ENCODE measurements at places on chromosomes 3 and 15.

GRCh38 chr3:75192146-75192616 is 471.9 kb upstream of the FRG2C start:
- no peak for DNase-seq

- peak; percentile 52 for DNase-seq
These were observed at the start of the genes CHDH and IL17RB for GRCh38 chr3:53846134-53846850. TSS of gene CHDH (minus strand) at chr3:53846419. CDS start at chr3:53824008, 22,411 bp downstream. TSS of gene IL17RB (plus strand) at chr3:53846568. CDS start at chr3:53846589, 21 bp downstream.

- DNase-seq = no peak
These were observed 11.1 kb downstream of the UACA start for GRCh38 chr15:70752193-70752635.

DNA sequence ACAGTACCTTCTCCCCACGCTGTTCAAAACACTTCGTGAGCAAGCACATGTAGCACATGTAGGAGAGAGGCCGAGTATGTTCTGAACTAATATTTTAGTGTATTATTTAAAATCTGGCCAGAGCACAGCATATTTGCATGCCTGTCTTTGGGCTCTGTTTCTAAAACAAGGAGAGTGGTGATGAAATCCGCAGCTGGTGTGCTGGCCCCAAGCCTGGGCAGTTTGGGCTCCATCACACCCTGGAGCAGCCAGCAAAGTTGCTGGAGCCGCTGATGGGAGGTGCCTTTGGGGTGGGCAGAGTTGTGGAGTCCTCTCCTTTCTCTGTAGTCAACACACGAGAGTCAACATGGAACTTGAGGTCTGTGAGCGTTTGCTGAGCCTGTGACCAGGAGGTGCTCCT is 116.6 kb downstream of the SLCO3A1 start:
- DNase-seq = peak; percentile 81

- no peak for DNase-seq
These were observed 45.0 kb upstream of the CD96 start for GRCh38 chr3:111496894-111497559.

DNA sequence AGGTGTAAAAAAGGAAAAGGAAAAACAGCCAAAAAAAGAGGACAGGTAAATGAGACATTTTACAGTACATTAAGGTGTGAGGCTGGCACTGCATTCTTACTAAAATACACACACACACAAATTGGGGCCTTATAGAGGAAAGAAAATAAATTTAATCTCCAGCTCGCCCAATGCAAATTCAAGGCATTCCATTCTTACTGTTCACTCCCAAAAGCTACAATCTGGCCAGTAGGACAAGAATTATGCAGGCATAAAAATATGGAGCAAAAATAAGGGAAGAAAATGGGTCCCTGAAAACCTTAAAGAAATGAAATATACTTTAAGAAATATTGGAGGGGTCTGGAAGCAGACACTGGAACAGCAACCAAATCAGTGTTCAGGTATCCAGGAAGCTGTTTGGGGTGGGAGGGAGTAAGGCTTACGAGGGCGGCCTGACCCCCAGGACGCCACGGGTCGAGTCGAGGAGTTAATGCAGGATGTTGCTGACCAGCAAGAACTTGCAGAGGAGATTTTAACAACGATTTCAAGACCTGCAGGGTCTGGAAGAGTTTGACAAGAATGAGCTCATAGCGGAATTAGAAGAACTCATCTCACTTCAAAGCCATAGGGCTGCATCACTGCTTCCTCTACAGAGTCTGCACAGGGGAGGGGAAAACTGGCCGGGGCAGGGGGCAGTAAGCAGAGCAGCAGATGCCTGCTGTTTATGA is 245.5 kb downstream of the TBL1XR1 start:
- no peak for DNase-seq

- no peak for DNase-seq
These were observed 218.0 kb downstream of the ZBBX start for GRCh38 chr3:167162083-167162482.

- no peak for DNase-seq
These were observed 4.6 kb downstream of the MCCC1 start for GRCh38 chr3:183094711-183095110.

DNA sequence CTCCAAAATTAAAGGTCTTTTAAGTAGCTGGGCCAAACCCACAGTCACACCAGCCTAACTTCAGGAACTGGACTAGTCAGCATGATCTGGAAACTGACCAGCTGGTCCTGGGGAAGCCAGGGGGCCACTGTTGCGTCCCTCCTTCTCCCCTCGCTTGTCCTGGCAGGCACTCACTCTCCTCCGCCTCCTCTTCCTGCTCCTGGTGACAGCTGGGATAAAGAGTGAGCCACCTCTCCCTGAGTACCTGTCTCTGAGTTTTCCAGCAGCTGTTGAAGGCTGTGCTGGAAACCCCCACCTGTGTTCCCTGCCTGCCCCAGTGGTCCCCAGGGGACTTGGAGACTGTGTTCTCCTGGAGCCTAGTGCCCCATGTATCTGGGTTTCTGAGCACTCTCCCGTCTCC is 56.0 kb downstream of the FGD5 start:
- no peak for DNase-seq

DNA sequence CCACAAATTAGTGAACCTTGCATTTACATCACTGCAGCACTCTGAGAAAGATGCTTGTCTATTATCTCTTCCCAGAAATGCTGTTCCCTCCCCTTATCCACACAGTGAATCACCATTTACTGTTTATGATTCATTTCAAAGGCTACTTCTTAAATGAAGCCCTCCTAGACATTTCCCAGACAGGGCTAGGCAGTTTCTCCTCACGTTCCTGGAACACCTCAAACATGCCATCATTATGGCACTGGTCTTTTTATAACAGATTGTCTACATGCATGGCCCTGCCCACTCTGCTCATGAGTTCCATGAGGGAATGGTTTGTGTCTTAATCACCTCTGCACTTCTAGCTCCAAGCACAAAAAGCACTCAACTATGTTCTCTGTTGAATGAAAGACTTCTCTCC is 32.2 kb upstream of the TM2D3 start:
- no peak for DNase-seq

- DNase-seq = no peak
These were observed 164.5 kb downstream of the PTPRG start for GRCh38 chr3:61725851-61726333.

DNA sequence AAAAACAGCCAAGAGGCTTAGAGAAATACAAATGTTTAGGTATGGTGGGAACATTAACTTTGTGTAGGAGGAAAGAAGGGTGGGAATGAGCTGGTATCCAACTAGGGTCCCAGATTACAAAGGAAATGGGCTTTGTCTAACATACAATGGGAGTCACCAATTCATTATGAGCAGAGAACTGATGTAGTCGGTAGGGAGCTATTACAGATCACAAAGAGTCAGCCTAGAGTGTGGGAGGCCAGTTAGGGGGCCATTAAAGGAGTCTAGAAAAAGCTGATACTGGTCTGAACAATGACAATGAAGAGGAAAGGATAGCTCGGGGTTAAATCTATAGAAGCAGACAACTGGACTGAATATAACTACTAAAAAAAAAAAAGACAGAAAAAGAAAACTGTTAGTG is 15.5 kb downstream of the ANO10 start:
- DNase-seq = no peak

DNA sequence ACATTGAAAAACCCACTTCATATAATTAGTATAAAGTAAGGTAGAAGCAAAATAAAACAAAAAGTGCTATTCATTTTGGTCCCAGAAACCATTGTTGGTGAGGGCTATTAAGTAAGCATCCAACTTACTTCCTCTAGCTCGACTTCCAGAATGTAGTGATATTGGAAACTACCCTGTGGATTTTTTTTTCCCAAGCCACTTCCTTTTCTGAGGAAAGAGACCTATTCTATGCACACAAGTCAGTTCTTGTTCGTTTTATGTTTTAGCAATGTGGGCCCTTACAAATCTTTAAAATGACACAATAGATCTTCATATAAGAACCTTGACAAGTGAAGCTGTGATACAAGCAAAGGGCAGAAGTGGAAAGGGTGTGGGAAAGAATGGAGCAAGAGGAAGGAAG is 402.0 kb upstream of the TBL1XR1 start:
- no peak for DNase-seq

DNA sequence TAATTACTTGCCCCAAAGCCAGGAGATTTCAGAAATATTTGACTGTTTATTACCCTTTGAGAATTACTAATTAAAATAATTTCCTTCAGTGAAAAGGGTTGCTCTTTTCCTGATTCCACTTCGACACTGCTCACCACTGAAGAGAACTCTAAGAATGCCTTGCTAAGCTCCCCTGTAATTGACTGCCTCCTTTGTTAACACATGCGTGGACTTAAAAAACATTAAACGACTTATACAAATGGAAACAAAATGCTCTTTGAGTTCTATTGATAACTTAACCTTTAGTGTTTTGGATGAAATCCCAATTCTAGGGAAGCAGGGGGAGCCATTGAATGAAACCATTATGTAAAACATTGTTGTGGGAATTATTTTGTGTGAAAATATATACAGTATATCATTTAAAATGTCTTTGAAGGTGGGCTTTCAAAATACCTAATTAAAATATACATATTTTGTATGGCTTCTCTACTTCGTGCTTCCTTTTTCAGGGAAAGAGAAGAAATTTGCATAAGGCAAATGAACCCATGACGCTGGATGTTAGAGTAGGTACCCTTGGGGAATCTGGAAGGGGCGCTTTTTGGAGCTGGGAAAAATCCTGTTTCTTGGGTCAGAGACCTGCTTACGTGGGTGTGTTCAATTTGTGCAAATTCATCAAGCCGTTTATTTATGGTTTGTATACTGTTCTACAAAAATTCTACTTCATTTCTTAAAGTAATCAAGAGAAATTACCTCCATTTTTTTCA is 64.2 kb downstream of the WWTR1 start:
- no peak for DNase-seq

GRCh38 chr3:112740835-112741234 is 99.9 kb upstream of the CCDC80 start:
- DNase-seq = no peak

- no peak for DNase-seq
These were observed 6.2 kb upstream of the IP6K1 start for GRCh38 chr3:49792371-49793150.

DNA sequence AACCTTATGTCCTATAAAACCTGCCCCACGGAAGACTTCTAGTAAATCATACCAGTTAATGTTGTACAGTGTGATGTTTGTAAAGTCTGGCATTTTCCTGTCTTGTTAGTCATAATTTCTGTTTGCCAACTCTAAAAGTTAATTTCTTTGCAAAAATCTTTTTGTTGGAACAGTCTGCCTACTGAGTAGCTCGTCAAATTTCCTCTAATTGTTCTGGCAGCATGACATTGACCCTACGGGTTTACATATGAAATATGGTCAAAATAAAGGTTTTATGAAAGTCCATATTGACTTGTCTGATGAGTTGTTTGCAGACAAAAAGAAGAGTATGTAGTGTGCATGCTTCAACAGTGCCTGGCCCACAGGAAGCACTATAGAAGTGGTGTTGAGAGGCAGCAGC is 79.8 kb upstream of the SOX2 start:
- no peak for DNase-seq

DNA sequence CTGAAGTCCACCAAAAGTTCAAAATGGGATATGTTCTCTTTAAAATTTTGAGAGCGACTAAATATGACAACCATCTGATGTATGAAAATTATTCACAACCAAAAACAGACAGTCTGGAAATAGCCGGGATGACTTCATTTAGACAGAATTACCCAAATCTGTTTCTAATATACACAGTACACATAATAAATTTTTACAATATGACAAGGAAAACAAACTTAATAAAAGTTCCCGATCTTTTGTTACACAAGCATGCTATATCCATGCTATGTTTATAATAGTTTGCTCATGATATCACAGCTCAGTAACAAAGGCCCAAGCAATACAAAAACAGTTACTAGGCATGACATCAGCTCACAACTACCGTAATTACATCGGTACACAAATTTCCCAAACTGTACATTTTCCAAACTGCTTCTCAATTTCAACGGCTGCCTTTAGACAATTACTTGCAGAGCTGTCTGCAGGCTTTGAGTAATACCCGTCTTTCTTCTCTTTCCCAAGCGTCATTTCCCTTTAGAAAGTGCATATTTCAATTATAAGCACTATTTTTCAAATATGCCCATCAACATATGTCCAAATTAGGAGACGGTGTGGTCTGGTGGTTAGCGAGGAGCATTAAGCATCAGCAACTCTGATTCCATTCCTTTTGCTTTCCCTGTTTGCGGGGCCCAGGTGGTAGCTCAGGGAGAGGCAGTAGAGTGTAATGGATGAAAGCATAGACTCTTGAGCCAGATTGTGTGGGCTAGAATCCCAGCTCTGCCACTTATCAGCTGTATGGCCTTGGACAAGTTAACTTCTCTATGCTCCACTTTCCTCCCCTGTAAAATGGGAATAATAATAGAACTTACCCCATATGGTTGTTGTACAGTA is 481.2 kb downstream of the FOXP1 start:
- no peak for DNase-seq

DNA sequence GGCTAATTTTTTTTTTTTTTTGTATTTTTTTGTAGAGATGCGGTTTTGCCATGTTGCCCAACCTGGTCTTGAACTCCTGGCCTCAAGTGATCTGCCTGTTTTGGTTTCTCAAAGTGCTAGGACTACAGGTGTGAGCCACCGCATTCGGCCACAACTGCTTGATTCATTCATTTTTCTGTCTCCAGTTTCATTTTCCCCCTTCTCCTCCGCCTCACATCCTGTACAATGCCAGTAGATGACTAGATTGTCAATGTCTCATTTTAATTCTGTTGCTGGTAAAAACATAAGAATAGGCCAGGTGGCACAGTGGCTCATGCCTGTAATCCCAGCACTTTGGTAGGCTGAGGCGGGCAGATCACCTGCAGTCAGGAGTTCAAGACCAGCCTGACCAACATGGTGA is 12.0 kb upstream of the ZNF592 start:
- DNase-seq = no peak

GRCh38 chr3:65907232-65908130 is 131.2 kb downstream of the MAGI1 start:
- no peak for DNase-seq

DNA sequence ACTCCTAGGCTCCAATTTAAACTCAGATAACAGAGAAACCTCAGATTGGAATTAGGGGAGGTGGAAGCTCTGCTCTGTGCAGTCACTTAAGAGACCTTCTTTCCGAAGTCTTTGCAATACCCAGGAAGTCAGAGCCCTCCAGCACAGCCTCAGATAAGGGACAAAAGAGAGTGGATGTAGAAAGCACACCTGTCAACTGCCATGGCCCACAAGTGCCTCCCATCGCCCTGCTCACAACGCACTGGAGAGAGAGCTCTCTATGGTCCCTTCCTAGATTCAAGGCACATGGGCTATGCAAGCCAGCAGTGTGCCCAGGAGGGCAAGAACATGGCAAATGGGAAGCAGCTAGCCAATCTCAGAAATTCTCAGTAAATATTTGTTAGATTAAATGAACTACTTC is 47.3 kb upstream of the TBL1XR1 start:
- DNase-seq = no peak

- no peak for DNase-seq
These were observed 176.3 kb downstream of the FOXP1 start for GRCh38 chr3:71406972-71407810.

DNA sequence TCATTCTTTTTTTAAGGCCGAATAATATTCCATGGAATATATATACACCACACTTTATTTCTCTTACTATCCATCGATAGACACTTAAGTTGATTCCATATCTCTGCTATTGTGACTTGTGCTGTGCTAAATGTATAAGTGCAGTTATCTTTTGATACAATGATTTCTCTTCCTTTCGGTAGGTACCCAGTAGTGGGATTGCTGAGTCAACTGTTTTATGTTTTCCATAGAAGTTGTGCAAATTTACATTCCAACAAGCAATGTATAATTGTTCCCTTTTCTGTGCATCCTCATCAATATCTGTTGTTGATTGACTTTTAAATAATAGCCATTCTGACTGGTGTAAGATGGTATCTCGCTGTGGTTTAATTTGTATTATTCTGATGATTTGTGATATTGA is 81.0 kb downstream of the STXBP5L start:
- DNase-seq = no peak

Measured in pons (tissue), 1 donor.